ENCODE measurements at places on chromosomes 1 and 21.
A peak's percentile ranks its signal among the peaks of the same experiment; 100 is the strongest.

DNA sequence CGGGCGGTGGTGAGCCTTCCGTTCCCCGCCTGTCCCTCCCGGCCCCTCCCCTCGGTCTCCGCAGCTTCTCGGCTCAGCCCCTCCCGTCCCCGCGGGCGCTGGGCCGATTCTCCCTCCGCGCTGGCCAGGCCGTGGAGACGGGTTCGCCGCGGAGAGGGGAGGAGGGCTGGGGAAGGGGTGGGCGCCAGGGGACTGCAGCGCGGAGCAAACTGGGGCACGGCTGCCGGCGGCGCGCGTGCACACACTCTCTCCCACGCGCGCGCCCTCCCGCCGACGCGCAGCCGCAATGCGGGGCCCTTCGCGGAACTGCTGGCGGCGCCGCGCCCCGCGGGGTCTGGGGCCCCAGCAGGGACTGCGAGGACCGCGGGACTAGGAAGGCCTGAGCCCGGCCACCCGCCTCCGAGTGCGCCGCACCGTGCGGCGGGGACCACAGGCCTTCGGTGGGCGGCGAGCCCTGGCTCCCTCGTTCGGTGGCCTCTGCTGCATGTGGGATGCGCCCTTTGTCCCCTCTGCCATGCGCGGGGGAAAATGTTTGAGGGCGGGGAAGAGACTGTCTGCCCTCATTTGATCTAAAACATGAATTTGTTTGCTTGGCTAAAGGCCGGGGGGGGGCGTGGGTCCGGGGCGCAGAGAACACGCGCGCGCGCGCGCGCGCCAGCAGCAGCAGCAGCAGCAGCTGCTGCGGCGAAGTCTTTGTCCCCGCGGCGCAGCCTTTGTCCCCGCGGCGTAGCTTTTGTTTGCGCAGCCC, 90.7 kb upstream of the VAMP3 start:
- DNase-seq: peak; percentile 79

GRCh38 chr1:111654839-111655238, 35.2 kb downstream of the RAP1A start:
- no peak for DNase-seq

GRCh38 chr1:21295002-21295401, 4.7 kb upstream of the ECE1 start:
- peak; percentile 49 for DNase-seq

DNA sequence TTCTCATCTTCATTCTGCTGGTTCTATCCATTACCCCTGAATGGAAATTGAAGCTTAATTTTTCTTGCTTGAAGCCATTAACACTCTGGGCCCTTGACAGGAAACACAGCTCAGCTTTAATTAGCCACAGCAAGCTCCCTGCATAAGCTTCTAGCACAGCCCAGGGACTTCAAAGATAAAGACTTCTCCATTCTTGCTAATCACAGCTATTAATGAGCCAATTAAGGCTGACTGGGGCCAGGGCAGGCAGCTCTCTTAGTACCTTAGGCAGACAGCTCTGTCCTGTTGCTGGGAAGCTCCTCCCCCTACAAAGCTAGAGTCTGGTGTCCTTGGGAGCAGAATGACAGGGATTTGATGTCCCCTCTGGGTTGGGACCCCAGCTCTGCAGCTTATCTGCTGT, 27.9 kb upstream of the TRABD2B start:
- DNase-seq: no peak

DNA sequence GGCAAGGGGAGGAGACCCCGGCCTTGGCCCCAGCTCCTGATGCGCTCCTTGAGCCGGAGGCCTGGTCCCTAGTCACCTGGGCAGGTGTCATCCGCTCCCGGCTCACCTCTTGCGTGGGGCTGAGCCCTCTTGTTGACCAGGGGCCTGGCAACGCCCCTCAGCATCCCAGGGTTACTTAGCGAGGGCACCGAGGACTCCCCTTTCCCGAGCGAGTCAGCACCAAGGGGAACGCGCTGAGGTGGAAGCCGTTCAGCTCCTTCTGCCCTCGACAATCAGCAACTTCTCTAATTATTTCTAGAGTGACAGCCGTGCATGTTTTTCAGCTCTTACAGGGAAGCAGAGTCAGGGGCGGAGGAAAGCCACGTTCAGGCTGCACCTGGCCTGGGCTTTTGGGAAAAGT, 522 bp downstream of the SLC45A1 start:
- DNase-seq: peak; percentile 42

DNA sequence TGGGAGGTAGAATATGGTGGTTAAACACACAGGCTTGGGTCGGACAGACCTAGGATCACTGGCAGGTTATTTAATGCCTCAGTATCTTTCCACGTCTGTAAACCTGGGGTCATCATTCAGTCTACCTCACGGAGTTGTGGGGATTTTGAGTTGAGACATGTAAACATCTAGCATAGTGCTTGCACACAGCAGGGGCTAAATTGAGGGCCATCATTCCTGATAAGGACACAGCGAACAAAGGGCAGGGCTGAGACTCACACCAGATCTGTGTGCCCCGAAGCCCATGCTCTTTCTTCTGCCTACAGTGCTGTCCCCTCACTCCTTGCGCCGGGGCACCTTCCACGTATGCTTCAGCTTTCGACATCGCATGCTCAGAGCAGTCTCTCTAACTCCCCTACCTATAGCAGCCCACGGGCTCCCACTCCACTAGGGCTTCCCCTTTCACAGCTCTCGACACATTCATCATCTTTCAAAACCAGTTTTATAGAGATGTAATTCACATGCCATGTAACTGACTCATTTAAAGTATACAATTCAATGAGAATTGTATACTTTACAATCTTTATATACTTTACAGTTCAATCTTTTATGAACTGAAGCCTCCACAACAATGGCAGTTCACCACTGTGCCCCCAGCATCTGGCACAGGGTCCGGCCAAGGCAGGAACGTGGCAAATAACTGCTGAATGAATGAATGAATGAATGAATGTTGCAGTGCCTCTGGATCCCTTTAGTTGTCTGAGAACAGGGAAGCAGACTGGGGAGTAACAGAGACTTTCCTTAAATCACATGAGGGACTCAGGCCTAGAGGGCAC, 48.0 kb downstream of the GPR161 start:
- peak; percentile 10 for DNase-seq

DNA sequence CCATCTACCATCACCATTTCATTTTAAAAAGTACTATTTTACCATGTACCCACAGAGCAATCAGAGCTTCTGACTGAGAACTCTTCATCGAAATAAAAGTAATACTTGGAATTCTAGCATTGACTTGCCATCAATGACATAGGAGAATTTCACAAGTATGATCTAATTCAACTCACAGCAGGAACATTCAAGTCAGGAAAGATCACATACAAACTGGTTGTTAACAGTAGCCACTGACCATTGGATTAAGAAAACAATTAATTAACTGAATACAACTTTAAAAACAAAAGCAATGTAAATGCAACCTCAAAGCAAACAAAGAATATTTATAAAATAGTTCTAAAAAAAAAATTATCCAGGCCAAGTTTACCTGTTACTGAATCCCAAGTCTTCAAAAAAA, 18.8 kb downstream of the RNF115 start:
- no peak for DNase-seq

- DNase-seq: peak; percentile 80
Measured at GRCh38 chr1:219416598-219417238, 196.2 kb downstream of the ZC3H11B start.

- DNase-seq: peak; percentile 73
Measured at GRCh38 chr1:8427986-8428385, 110.1 kb downstream of the SLC45A1 start.

GRCh38 chr1:237287876-237288521, 246.0 kb downstream of the RYR2 start:
- DNase-seq: no peak

DNA sequence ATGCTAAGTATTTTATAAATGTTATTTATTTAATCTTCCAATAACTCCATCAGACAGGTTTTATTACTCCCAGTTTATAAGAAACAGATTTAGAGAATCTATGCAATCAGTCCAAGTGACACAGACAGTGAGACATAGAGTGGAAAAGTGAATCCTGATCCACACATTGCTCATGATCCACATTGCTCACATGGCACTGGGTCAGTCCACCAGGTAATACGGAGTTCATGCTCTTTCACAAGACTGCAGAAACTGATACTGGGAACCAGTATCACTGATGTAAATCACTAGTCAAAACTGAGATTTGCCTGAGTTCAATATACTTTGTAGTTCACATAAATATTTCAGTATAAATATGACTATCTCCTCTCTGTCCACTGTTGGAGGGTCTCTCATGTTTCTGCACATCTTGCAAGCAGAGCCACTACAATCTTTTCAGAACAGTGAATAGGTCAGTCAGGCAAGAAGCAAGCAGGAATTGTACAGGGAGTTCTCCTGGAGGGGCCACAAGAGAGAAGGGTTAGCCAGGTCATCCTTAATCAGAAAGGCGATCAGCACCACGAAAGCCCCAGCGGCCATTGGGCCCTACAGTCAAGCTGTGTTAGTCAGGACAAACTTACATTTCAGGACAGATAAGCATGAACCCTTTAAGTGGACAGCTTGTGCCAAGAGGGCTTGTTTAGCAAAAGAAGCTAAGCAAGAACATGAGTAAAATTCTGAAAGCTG, 275.4 kb upstream of the NR5A2 start:
- no peak for DNase-seq

- DNase-seq: no peak
Measured at GRCh38 chr1:58104960-58105359, 441.6 kb downstream of the OMA1 start.

- no peak for DNase-seq
Measured at GRCh38 chr1:209387969-209388329, 195.6 kb upstream of the CAMK1G start.

- DNase-seq: peak; percentile 21
Measured at GRCh38 chr1:232655028-232655745, 25.3 kb upstream of the SIPA1L2 start.

DNA sequence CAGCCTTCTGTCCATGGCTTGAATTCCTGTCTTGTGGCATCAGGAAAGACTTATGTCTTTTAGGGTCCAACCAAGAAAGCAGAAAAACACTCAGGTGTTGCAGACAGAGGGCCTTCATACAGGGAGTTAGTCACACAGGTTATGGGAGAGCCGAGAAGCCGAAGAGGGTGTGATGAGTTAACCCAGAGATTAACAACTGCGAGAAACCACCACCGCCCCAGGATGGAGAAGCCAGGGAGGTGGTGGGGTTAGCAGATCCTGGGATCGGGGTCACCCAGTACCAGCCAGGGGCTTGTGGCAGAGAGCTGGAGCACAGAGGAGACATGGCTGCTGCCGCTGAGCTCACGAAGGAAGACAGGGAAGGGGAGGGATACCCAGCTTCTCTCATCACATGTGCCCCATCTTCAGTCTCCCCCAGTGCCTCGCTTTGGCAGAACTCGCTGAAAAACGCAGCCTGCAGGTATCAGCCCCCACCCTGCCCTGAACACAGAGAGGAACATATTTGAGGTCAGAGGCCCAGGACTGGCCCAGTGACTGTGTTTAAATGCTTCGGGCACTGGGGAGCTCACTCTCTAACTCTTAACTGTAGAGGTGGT, 58.7 kb downstream of the RUNX3 start:
- no peak for DNase-seq

GRCh38 chr1:91710261-91710660, 175.7 kb downstream of the TGFBR3 start:
- no peak for DNase-seq

DNA sequence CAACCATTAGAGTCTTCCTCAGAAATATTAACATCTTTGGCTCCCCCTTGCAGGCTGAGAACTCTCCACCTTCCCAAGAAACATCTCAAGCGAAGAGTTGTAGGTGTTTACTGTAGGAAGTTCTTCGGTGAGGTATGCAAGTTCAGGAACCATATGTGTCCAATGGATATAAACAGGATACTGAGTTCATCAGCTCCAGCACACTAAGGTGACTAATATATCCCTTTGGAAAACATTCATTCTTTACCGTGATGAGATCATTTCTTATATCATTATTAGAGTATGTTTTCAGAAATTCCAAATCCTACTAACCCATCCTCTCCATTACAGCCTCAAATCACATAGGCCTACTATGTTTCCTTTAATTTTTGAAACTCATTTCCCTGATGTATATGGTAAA, 37.3 kb upstream of the PRMT6 start:
- no peak for DNase-seq

DNA sequence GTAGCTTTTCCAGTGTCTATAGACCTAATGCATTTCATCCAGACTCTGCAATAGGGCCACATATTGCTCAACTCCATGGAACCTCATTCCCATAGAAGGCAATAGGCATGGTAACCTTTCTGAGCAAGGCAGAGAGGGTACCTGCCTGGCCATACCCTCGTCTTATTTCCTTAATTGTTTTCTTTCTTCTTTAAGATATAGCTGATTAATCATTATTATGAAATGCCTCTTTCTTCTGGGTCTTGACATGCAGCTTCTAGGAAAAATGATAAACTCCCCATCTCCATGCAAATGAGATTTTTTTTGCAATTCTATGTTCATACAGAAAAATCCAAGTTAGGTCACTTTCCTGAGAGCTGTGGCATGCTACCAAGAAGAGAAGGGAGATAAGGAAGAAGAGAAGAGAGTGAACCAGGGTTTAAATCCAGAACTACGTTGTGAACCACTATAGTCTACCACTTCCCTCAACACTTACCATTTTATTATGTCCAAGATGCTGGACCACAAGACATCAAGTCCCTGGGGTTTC, 33.0 kb upstream of the IL20 start:
- no peak for DNase-seq

- DNase-seq: no peak
Measured at GRCh38 chr1:28646040-28646439, 2.4 kb upstream of the RNU11 start.

GRCh38 chr1:164672588-164672987, 113.6 kb downstream of the PBX1 start:
- DNase-seq: no peak

DNA sequence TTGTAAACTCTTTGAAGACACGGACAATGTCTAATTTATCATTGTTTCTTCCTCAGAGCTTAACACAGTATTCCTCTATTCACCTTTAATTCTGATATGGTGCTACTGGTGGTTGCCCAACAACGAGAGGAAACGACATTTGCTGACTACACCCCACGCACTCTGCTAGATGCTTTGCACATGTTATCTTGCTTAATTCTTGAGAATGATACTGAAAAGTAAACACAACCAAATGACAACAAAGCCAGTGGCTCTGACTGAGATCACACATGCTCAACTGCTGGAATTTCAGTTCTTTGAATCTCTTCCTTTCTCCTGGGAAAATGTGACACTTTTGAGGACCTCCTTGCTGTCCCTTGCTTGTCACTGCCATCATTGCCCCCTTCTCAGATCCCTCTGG, 37.2 kb upstream of the DDAH1 start:
- DNase-seq: peak; percentile 19

GRCh38 chr1:29209173-29209572, 21.6 kb downstream of the MECR start:
- DNase-seq: no peak

DNA sequence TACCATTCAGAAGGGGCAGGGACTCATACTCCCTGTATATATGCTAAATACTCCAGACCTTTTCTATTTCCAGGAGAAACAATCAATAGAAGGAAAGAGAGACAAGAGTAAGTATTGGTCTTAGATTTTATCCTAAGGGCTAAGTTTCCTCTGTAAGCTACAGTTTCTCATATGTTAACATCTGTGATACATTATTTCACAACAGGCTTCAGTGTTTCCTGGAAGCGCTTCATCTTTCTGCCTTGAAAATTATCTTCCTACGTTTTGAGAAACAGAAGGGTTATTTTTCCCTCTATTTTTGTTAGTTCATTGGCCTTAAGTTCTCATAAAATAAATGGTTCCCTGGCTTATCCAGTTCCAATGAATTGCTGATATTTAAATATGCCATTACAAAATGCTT, 15.6 kb downstream of the FMO1 start:
- no peak for DNase-seq

- DNase-seq: peak; percentile 77
Measured at GRCh38 chr1:84365225-84366221, 32.8 kb upstream of the DNASE2B start.

- no peak for DNase-seq
Measured at GRCh38 chr1:197312163-197312562, 44.1 kb downstream of the CRB1 start.
